ENCODE measurements at places on chromosomes 5 and 9.

DNA sequence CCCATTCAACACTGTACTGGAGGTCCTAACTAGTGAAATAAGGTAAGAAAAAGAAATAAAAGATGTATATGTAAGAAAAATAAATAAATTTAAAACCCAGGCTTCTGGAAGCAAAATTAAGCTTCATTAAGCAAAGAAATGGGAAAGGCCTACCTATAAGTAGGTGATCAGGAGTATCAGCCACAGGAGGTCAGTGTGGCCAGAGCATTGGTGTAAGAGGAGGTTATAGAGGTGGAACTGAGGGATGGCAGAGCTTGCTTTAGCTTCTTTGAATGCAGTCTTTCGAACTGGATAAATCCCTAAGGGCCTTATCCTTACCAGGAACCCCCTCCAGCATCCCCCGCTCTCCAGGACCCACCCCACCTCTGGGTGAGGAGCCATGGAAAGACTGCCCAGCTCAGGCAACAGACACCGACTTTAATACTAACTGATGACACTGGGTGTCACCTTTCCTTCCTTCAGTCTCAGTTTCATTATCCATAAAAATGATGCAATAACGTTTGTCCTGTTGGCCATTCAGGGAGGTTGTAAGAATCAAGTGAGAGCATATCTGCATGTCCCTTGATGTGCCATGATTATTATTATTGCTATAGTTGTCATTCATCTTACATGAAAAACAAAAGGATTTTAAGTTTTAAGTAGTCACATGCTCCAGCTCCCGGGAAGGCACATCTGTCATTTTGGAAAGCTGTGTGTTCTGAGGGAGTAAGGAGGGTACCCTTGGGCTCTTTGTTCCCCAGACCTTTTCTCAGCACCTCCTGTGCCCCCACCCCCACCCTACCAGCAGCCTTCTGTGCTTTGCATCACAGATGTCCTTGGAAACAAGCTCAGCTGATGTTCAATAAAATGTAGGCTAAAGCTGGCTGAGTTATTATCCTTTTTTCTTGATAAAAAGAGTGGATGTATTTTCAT, 50.8 kb upstream of the CTNNA1 start:
- DNase-seq, result no peak

- no peak for DNase-seq
Observed at GRCh38 chr5:75054134-75054930, 2.0 kb upstream of the GCNT4 start.

- no peak for DNase-seq
Observed at GRCh38 chr9:133342570-133342969, 5.4 kb downstream of the MED22 start.

DNA sequence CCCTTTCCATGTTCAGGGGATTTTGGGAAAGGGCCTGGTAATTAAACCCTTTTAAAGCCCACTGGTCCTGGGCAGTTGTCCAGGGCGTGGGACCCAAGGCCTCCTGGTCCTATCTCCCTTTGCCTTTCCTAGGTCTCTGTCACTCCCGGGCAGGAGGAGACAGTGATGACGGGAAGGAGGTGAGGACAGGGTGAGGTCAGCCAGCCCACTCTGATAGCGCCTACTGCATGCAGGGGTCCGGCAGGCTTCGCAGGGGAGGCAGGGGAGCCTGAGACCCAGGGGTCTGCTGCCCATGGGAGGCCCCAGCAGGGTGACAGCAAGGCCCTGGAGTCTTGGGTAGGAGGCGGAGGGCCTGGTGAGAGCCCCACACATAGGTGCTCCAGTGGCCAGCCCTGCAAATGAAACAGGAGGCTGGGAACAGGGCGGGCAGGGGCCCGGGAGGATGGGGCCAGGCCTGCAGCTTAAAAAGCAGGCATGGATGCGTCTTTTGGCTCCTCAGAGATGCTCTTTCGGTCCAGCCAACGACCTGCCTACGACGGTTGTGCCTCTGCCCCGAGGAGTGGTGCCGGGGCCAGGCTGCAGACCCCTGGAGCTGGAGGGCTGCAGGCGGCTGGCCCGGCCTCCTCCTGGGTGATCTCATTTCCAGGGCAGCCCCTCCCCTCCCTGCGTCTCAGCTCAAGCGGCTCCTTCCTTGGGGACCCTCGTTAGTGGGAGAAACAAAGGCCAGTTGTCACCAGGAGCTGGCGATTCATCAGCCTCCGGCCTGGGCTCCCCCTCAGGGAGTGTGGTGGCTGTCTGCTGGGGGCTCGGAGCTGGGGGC, 6.7 kb upstream of the RXRA start:
- no peak for DNase-seq

DNA sequence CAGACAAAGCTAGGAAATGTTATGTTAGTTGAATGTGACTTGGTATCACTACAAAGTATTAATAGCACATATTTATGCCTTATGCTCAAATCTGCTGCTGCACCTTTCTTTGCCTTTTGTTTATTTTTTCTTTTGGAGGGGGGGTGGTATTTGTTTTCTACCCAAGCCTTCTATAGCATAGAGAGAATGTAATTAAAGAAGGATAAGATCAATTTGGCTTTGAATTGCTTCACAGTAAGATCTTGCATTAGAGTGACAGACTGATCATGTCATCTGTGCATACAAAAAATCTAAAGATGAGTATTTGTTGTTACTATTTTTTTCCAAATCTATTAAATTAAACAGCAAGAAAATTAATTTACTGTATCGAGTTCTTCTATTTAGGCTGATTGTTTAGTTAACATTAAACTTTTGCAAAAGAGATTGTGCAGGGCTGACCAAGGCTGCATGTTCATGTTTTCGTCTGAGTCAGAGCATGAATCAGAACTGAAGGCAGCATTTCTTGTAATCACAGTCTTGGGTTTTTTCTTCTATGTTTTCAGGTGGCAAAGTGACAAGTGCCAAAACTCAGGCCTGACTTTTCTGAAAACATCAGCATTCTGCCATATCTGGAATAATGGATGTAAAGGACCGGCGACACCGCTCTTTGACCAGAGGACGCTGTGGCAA, 1007.1 kb upstream of the WWC1 start:
- DNase-seq, result no peak

- DNase-seq, result no peak
Observed at GRCh38 chr9:3161912-3162311, 318.0 kb upstream of the PUM3 start.

DNA sequence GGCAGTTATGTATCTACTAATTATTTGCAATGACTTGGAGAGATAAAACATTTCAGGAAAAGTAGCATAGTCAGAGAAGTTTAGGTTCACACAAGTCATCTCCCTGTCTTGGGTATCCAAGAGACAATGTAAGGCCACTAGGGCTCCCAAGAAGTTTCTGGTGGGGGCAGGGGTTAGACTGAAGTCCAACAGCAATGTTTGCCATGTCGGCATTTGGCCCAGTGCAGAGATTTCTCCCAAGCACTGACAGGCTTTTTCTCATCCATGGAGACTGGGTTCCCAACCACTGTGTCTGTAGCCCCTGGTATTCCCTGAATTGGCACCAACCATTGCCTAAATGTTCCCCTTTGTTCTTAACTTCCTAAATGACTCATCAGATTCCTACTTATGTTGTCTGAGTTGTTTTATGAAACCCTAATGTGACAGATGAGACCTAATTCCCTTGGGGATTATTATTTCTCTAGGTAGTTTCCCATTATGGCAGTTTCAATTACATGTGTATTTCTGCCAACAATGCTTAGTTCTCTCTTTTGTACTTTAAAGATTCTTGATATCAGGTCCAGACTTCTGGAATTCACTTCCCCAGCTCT, 103.6 kb upstream of the EGFLAM start:
- no peak for DNase-seq

DNA sequence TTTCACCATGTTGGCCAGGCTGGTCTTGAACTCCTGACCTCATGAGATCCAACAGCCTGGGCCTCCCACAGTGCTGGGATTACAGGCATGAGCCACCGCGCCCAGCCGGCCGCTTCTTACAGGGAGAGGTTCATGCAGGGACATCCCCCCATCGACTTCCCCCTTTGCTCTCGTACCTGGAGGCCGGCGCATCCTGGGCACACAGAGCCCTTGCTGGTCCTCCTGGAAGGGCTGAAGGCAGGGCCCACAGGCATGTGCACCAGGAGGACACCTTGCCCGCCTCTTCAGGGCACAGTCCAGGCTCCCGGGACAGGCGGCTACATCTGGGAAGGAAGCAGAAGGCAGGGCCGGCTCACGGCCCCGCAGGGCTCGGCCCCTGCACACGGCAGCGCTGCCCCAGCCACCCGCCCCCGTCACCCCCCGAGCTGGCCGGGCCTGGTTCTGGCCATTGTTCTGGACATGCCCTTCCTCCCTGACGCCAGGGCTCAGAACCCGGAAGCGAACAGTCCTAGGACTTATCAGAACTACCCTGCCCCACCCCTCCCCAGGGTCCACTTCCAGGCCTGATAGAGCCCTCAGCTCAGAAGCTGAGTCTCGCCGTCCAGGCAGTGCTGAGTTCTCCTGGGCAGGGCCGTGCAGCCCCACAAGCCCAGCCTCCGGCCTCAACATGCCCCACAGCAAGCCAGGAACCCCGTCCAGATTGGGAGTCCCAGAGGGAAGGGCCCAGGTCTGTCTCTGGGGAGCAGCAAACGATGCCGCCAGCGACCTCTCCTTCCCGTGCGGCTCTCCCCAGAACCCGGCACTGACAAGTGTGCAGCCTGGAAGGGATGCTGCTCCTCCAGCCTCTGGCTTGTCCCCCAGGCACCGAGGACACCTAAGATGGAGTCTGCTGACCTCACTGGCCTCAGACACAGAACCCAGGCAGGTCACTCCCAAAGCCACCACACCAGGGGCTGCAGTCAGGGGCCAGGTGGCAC, 2.9 kb downstream of the NPDC1 start:
- DNase-seq, result no peak

GRCh38 chr5:115229606-115230005, 33.1 kb downstream of the PGGT1B start:
- no peak for DNase-seq

DNA sequence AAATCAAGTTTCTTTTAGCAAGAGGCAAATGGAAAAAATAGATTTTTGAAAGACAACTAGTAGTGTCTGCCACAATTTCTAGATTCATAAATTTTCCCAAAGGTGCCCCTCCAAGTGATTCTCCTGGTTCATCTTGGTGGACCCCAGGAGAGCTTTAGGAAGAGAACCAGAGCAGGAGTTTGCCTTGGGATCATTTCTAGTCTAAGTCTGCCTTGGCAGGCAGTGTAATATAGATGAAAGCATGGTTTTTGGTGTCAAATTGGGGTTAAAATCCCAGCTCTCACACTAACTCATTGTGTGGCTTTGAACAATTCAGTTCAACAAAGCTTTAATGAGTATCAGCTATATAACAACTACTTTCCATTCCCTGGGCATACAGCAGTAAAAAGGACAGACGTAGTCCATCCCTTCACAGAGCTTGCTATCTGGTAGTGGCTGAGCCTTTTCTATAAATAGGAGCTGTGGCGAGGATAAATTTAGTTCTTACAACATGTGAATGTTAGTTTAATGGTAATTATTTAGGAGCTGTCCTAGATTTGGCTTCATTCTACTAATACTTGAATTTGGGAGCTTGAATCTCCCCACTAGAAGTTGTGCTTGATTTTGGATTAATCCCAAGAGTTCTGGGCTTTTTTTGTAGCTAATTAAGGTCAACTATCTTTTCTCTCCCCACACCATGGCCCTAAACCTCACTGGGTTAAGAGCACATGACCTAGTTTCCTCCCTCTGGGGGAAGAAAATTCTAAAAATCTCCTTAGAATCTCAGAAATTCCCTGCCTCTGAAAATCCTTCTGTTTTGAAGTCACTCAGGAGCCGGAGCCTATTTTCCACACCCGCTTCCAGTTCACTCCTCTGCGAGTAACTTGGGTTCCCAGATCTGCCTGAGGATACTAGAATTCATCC, 197.8 kb downstream of the PCSK1 start:
- no peak for DNase-seq

- no peak for DNase-seq
Observed at GRCh38 chr9:20300430-20301115, 321.7 kb downstream of the MLLT3 start.

DNA sequence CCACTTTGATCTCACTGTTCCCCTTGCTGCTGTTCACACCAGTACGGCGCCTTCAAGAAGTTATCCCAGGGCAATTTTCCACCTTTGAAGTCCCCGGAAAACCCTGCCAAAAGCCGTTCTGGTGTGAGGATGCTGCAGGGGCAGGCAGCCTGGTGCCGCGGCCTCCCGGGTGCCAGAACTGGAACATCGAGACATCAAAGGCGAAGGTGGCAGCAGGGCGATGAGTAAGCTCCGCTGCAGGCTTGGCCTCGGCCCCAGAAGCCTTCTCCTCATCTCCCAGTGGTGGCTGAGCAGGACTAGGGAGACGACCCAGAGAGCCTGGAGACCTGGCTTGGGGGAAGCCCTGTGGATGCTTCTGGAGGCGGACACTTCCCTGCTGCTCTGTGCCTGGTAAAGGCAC, 115.3 kb upstream of the MSX2 start:
- no peak for DNase-seq

GRCh38 chr9:110578575-110579033, 937 bp downstream of the SVEP1 start:
- DNase-seq, result no peak

DNA sequence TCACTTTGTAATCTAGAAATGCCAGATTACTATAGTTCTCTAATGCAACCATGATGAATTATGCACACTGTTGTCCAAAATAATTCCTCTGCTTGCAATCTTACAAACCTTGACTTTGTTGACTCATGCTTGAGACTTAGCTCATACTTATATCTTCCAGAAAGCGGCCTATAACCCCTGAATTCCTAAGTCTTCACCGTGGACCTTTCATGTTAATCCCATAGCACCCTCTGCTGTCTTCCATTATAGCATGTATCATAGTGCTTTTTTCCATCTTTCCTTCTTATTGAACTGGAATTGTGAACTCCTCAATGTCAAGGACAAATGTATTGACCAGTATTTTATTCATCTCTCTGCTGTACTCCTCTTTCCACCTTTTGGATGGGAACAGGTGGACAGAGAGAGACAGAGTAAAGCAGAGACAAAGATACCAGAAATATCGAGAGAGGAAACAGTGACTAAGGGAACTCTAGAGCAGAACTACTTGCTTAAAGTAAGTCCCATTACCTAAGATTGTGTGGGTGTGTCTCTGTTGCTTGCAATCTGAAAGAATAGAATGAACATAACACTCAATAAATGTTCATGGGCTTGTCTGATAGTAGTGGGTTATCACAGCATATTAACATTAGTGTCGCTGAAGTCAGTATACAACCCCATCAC, 110.0 kb downstream of the LURAP1L start:
- DNase-seq, result no peak

DNA sequence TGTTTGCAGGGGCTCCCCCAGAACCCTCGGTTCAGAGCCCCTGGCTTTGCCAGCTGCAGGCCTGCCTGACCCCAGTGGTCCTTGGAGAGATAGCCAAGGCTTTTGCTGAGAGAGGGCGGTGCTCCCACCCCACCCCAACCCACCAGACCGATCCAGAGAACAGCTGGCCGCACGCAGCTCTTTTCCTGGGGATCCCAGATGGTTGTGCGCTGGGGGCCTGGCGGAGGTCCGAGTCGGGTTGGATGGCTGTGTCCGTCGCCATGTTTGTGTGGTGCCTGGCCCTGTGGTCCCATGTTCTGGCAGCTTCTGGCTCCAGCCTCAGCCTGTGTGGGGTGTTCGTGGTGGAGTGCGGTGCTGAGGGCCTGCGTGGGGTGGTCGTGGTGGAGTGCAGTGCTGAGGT, 97.5 kb downstream of the RXRA start:
- DNase-seq, result no peak

Measured in activated CD8-positive, alpha-beta memory T cell treated with anti-CD3 and anti-CD28 coated beads for 1 hour (primary cell).